Suppressor macrophage treated with lipopolysaccharide for 1 hour (primary cell): ENCODE measurements at places on chromosomes 12 and 14.

- DNase-seq: no peak
These were observed 97.2 kb downstream of the BCL11B start for GRCh38 chr14:99174770-99175319.

GRCh38 chr12:104846056-104846767 is 111.9 kb downstream of the SLC41A2 start:
- no peak for DNase-seq

DNA sequence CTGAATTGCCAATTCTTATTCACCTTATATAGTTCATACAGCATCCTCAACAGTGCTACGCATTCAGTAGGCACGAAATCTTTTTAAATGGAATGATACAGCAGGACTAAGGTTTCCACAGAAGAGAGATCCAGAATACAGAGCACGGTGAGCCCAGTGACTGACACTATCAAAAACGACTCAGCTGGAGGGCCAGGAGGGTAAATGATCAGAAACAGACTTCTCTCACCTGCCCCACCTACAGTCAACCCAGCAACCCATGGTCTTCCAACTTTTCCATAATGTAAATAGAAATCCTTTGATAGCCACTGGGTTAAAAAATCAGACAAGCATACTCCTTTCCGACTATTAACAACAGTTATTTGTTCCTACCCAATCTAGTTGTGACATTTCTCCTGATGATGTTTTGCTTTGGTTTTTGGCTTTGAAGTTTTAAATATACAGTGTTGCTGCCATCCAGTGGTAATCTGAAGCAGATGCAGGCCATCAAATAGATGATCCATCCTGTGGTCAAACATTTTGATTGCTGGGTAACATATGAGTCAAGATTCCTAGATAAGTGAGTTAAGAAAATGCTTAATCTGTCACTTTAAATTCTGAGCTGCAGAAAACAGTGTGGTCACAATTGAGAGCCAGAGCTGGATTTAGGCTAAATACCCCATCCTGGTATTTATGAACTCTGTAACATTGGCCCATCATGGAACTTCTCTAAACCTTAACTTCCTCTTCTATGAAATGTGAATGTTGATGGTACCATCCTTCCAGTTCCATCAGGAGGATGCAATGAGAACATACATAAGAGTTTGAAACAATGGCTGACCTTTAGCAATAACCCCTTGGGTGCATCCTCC is 42.0 kb downstream of the GPHB5 start:
- peak; percentile 26 for DNase-seq

DNA sequence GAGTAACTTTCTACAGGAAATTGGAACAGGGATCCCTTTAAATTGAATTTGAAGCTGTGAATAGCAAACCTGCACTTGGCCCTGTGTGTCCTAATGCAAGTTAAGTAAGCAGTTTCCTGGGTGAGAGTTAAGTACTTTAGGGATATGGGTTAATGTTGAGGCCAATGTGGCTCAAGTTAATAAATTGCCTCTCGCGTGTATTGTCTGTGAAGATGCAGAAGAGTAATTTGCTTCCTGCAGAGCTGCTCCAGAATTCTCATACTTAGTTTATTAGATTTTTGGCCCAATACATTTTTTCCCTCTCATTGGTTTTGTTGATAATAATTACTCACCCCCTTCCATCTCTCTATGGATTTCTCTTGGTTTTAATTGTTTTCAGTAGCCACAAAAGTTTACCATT is 86.5 kb downstream of the SLC25A47 start:
- DNase-seq: no peak
